ENCODE measurements at places on chromosomes 2 and 18. TPM values are rescaled to one million over a fixed set of nuclear protein-coding genes. Genes with fewer than 3 reads are reported as not detected.
A peak's percentile ranks its signal among the peaks of the same experiment; 100 is the strongest.

GRCh38 chr2:3214806-3215404 is 162.7 kb downstream of the EIPR1 start:
- DNase-seq, result no peak

DNA sequence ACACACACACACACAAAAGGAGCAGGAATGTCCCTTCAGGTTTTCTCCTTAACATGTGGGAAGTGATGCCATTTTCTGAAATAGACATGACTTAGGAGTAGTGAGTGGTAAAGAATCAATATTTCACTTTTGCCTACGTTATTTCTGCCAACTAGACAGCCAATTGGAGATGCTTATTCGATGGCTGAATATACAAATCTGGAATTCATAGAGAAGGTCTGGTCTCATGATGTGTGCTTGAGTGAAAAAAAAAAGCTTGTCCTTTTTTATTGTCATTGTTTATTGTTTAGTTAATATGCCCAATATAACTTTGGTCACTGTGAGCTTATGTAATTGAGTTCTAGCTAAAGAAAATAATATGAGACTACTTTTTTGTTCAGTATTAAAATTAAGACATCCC is 284.3 kb downstream of the GULP1 start:
- no peak for DNase-seq

GRCh38 chr2:223619486-223620129 is 17.4 kb upstream of the SCG2 start:
- no peak for DNase-seq

GRCh38 chr2:227482638-227483340 is 10.8 kb downstream of the AGFG1 start:
- no peak for DNase-seq

- DNase-seq, result no peak
These were observed 47.1 kb downstream of the CDCA7 start for GRCh38 chr2:173401716-173402326.

UGGT1 gene
- total RNA-seq, result 52.9 TPM

PRKD3 gene
- 16.8 TPM for total RNA-seq

GRCh38 chr2:95044601-95045000 is 19.1 kb downstream of the MAL start:
- no peak for DNase-seq

RAD51AP2 gene
- not detected for total RNA-seq

- no peak for DNase-seq
These were observed 96.2 kb downstream of the NCK2 start for GRCh38 chr2:105840933-105841332.

DNA sequence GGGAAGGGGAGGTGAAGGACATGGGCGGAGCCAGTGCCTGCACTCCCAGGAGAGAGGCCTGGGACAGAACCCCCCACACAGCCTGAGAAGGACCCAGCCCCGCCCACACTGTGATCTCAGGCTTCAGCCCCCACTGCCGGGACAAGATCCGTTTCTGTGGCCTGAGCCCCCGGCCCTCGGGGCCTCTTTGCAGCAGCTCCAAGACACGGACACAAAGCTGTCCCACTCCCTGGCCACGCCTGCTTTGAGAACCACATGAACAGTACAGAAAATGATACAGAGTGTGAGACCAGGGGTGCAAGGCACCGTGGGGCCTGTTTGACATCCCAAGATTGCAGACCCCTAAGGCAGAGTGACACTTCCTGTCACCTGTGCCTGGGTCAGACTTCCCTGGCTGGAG is 74.5 kb downstream of the TWIST2 start:
- no peak for DNase-seq

DNA sequence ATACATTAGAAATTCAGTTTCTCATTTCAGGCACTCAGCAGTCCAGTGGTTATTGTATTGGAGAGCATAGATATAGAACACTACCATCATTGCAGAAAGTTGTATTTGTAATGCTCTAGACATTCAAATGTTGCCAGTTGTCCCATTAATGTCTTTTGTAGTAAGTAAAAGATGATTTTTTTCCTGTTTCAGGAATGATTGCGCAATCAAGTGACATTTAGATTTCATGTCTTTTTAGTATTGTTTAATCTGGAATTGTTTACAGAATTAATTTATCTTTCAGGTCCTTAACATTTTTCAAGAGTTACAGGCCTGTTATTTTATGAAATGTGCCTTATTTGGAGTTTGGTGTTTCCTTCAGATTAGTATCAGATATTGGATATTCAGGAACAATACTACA is 134.7 kb downstream of the MSTN start:
- DNase-seq, result no peak

- no peak for DNase-seq
These were observed 663.9 kb upstream of the CHAC2 start for GRCh38 chr2:53103679-53104078.

SCYGR1 gene
- not detected for total RNA-seq

- DNase-seq, result peak; percentile 30
These were observed 722 bp downstream of the MAP4K4 start for GRCh38 chr2:101698014-101698843.

- no peak for DNase-seq
These were observed 38.3 kb upstream of the SMAD2 start for GRCh38 chr18:47968721-47969120.

- no peak for DNase-seq
These were observed 49.8 kb downstream of the ZC3H15 start for GRCh38 chr2:186535861-186536260.

- DNase-seq, result no peak
These were observed 31.7 kb downstream of the GPR39 start for GRCh38 chr2:132448331-132448730.

LYG2 gene
- not detected for total RNA-seq

MEP1B gene
- total RNA-seq, result 11.8 TPM

DNA sequence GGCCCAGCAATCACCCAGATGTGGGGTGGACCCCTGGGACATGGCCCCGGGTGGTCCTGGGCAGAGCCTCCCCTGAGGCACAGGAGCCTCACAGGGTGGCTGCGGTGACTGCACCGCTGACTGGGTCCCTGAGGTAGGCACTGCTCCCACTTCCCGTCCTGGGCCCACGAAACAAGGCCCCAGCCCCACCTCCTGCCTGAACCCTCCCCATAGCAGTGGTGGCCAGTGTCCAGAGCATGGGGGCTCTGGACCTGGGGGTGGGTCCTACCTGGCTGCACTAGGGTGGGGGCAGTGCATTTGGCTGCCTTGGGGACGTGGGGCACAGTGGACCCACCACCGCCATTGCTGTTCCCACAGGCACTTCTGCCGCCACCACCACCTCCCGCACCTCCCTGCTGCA is 39.4 kb downstream of the TDRD15 start:
- DNase-seq, result no peak

- DNase-seq, result no peak
These were observed 61.9 kb upstream of the ALPP start for GRCh38 chr2:232316461-232317330.

DNA sequence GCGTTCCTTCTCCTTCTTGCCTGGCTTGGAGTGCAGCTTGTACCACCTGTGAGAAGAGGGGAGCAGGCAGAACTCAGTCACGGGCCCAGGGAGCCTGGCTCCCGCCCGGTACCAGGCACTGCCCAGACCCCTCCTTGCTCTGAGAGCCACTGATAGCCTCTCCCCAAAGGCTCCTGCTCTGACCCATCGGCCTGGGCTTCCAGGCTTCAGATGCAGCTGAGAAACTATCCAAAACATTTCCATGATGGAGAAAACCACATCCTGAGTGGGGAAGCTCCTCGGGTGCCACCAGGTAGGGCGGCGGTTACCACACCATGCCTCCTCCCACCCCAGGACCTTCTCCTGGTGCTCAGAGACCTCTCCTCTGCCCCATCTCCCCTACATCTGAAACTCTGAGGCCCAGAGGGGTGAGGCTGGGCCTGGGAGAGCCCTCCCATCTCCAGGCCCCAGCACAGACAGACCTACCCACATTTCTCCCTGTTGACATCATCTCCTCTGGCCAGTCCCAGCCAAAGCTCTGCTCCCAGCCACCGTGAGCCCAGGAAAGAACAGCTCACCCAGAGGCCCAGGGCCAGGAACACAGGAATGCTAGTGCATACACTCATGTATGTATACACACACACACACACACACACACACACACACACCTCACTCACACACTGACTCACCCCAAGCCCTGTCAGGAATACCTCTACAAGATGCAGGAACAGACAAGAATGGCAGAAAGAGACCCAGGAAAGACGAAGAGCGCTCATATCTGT is 17.9 kb upstream of the SFXN5 start:
- no peak for DNase-seq

DNA sequence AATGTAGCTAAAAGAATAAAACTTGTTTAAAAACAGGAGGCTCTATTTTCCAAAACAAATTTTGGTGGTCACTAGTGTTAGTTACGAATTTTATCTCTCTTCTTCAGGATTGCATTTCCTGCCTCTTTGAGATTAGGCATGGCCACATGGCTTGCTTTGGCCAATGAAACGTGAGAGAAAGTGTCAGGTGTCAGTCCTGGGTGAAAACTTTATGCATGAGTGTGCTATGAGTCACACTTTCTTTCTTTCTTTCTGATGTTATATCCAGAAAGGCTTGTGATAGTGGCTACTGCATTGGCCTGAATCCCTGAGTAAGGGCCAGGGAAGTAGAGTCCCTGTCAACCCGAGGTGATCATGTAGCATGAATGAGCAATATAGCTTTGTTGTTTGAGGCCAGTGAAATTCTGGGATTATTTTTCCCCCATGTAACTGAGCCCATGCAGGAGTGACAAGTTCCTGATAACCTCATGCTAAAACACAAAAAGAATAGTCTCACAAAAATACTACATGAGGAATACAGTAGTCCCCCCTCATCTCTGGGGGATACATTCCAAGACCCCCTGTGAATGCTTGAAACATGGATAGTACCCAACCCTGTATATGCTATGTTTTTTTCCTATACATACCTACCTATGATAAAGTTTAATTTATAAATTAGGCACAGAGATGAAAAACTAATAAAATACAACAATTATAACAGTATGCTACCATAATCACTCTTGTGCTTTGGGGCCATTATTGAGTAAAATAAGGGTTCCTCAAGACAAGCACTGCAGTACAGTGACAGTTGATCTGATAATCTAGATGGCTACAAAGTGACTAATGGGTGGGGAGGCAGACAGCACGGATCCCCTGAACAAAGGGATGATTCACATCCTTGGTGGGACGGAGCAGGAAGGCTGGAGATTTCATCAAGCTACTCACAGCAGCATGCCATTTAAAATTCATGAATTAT is 109.5 kb downstream of the CDC42EP3 start:
- DNase-seq, result no peak

DNA sequence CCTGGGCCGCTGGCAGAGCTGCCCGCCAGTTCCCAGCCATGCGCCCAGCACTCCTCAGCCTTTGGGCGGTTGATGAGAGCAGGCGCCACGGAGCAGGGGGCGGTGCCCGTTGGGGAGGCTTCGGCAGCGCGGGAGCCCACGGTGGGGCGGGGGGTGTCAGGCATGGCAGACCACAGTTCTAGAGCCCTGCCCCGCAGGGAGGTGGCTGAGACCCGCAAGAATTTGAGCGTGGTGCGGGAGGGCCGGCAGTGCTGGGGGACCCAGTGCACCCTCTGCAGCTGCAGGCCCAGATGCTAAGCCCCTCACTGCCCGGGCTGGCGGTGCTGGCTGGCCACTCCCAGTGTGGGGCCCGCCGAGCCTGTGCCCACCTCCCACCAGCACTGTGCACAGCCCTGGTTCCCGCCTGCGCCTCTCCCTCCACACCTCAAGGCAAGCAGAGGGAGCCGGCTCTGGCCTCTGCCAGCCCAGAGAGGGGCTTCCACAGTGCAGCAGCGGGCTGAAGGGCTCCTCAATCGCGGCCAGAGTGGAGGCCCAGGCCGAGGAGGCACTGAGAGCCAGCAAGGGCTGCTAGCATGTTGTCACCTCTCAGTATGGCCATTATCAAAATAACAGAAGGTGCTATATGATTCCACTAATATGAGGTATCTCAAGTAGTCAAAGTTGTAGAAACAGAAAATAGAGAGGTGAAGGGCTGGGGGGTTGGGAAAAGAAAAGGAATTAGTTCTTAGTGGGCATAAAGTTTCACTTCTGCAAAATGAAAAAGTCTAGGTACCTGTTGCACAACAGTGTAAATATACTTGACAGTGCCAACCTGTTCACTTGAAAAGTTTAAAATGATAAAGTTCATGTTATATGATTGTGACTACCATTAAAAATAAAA is 72.3 kb downstream of the SH3YL1 start:
- no peak for DNase-seq

GRCh38 chr18:79139206-79139605 is 70.0 kb downstream of the ATP9B start:
- no peak for DNase-seq

- peak; percentile 84 for DNase-seq
These were observed 1.8 kb upstream of the BCL11A start for GRCh38 chr2:60555066-60555782.

DNA sequence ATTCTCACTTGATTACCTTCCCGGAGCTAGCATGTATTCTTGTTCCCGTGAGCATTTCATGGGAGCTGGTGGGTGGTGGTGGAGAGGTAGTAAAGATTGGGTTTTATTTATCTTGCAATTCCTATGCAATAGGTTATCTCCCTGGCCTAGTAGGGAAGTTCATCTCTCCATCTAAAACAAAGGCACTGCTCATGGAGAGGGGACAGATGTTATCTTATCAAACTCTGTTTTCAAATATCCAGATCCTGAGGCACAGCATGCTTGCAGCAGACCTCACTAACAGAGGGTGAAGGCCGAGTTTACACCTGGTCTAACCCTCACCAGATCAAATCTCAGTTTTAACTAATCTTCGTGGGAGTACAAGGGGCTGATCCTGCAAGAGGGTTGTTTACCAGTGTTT is 98.9 kb downstream of the CYRIA start:
- DNase-seq, result no peak

IL18RAP gene
- 2.4 TPM for total RNA-seq

KCNG2 gene
- not detected for total RNA-seq

- no peak for DNase-seq
These were observed 124.2 kb downstream of the AGAP1 start for GRCh38 chr2:235618039-235618438.

- no peak for DNase-seq
These were observed 120.8 kb upstream of the SULT1C3 start for GRCh38 chr2:108118996-108119395.

DNA sequence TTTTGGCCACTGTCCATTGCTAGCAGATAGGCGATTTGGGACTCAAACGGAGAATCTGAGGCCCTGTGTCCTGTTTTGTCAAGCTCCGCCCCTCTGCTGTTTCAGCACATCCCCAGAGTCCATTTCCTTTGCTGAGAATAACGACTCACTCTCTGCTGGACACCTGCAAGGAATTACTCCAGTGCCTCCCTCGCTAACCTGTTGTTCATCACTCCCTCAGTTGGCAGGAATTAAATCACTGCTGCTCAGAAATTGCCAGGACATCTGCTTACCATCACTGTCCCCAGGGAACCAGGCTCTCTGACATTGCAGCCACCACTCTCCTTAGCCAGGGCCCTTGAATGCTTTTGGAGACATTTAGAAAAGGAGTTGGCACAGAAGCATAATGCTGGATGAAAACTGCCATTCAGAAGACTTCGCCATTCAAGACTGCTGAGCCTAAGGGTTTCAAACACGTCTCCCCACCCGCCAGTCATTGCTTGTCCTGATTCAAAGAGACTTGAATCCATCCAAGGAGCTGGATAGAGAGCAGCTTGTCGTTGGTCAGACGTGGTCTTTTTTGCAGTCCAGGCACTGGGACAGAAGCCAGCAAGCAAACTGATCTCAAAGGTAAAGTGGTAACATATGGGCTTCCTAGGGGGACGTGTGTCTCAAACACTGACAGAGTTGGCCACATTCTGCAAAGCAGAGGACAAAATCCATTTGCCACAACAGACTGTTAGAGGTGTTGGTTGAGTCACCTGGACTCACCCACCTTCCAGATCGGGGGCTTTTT is 155.3 kb downstream of the UXS1 start:
- no peak for DNase-seq

- DNase-seq, result no peak
These were observed 19.1 kb upstream of the GCFC2 start for GRCh38 chr2:75729861-75730260.
